Fibroblast of the aortic adventitia (primary cell): ENCODE measurements at places on chromosomes 7 and 10. TPM values are rescaled to one million over a fixed set of nuclear protein-coding genes. Genes with fewer than 3 reads are reported as not detected.
A peak's percentile ranks its signal among the peaks of the same experiment; 100 is the strongest.

Gene CRHR2
- not detected in 2 replicates for total RNA-seq

DNA sequence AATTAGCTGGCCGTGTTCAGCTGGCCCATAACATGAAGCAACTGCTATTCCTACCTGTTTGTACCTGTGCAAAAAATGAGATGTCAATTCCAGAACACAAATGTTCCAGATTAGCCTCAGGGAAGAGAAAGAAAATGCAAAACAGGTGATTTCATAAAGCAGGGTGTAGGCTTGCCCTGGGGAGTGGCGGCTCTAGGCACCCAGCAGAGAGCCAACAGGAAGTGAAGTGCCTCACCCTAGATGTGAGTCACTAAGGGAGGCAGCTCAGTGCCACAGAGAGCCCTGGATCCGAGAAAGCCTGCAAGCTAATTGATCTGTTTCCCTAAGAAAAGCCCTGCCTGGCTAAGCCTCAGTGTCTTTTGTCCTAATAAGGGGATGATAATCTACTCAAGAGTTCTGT is 240.0 kb downstream of the ARHGAP21 start:
- DNase-seq = peak; percentile 41

Gene KAZALD1
- total RNA-seq = 62.4 and 71.5 TPM in 2 replicates

GRCh38 chr10:1412531-1413189 is 324.7 kb downstream of the ADARB2 start:
- no peak for DNase-seq

GRCh38 chr10:88515235-88515634 is 67.9 kb downstream of the RNLS start:
- no peak for DNase-seq

DNA sequence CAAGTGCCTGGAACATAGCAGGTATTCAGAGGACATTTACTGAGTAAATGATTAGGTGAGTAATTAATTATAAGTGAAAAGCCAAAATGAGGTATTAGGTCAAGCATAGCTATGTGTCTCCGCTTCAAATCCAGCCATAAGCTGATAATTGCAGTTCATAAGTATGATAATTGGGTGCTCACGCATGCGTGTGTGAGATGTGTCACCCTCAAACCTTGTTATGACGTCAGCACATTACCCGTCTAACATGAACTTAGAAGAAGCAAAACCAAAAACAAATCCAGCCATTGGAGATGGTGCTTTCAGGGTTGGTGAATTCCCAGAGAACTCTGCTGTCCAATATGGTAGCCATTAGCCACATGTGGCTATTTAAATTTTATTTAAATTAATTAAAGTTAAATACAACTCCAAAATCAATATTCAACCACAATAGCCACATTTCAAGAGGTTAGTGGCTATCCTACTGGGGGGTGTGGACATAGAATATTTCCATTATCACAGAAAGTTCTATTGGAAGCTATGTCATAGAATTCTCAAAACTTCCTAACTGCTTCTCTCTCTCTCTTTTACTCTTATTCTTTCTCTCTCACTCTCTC is at the start of gene CPA5:
TSS of gene CPA5 (plus strand) at position 546 of the 596 bp plus-strand sequence. CDS start 1,670 bp downstream, outside the sequence.
- no peak for DNase-seq

GRCh38 chr7:24573554-24574338 is 494 bp downstream of the PALS2 start:
- DNase-seq = peak; percentile 48

DNA sequence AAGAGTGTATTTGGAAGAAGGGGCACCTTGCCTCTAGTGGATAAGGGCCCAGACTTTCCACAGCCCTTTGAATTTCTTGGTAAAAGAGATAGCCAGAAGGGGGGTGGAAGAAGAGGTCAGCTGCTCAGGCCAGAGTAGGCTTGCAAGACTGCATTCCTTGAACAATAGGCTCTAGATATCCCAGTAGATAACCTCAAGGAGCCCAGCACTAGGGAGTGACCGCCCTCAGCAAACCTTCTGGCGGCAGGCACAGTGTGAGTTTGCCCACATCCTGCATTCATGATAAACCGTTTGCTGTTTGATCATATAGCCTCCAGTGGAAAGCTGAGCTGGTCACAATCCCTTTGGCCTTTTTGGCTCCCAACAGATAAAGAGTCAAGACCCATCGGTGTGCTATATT is 70.5 kb downstream of the NPY start:
- DNase-seq = no peak

- DNase-seq = no peak
These were observed 104.7 kb downstream of the TMEM178B start for GRCh38 chr7:141178486-141179135.

GRCh38 chr7:50368366-50368765 is 63.9 kb downstream of the IKZF1 start:
- no peak for DNase-seq
